ENCODE measurements at places on chromosomes 4 and X. TPM values are rescaled to one million over a fixed set of nuclear protein-coding genes. Genes with fewer than 3 reads are reported as not detected.

The ZFP92 gene
- 0.26 TPM for total RNA-seq

- no peaks in the 10 kb centered on the region for H3K27me3 ChIP-seq
- H3K4me1 ChIP-seq, result no peaks in the 10 kb centered on the region
- no peak overlapping the region for H3K27ac ChIP-seq
- H3K36me3 ChIP-seq, result no peaks in the 10 kb centered on the region
- no peak for DNase-seq
Measured at GRCh38 chr4:83297548-83298260, 13.1 kb upstream of the COQ2 start.

DNA sequence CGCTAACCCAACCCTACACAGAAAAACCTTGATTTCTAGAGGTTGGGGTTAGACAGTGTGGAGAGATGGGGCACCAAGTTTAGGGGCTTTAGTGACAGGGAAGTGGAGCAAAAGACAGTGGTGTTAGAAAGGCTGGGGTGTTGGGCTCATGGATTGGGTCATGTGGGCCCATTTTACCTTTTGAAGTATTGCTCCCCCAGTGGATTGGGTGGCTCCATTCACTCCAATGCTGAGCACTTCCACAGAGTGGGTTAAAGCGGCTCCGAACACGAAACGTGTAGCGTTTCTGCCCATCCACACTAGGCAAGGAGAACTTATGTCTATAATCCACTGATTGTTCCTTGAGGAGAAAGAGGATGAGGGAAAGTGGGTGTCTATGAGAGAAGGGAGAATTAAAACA, 2.3 kb downstream of the IL2RG start:
- H3K4me1 ChIP-seq, result no peaks in the 10 kb centered on the region
- no peak overlapping the region for H3K4me3 ChIP-seq
- H3K27me3 ChIP-seq, result no peaks in the 10 kb centered on the region
- no peaks in the 10 kb centered on the region for H3K36me3 ChIP-seq

GRCh38 chr4:40369437-40370274, 34.5 kb downstream of the CHRNA9 start:
- no peaks in the 10 kb centered on the region for H3K4me1 ChIP-seq
- no peak overlapping the region for H3K4me3 ChIP-seq
- H3K36me3 ChIP-seq, result no peaks in the 10 kb centered on the region
- DNase-seq, result no peak

DNA sequence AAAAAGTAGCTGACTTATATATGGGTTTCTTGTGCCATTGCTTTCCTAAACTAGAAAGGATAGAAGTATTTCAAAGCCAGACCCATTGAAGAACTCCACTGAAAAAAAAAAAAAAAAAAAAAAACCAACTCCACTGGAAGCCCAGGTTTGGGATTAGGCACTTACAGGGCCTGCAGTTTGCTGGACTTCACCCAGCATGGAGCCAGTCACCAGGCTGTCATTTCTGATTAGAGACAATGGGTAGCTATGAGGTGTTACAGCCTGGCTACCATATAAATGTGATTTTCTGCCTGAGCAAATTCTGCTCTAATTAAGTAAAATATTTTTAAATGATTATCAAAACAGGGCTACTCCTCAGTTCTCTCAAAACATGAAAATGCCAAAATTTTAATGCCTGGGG, 49.5 kb downstream of the HS6ST2 start:
- H3K36me3 ChIP-seq, result no peaks in the 10 kb centered on the region
- no peak overlapping the region for H3K4me3 ChIP-seq
- H3K4me1 ChIP-seq, result no peaks in the 10 kb centered on the region
- H3K27me3 ChIP-seq, result no peaks in the 10 kb centered on the region
- H3K27ac ChIP-seq, result no peak overlapping the region

The DGKK gene
- total RNA-seq, result 0.35 TPM

DNA sequence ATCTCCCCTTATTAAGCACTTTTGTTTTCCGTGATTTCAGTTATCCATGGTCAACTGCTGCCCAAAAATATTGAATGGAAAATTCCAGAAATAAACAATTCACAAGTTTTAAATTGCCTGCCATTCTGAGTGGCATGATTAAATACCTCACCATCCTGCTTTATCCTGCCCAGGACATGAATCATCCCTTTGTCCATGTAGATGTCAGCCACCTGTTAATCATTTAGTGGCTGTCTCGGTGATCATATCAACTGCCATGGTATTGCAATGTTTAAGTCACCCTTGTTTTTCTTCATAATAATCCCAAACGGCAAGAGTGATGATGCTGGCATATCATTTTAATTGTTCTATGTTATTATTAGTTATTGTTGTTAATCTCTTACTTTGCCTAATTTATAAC, 79.8 kb upstream of the LHFPL1 start:
- no peaks in the 10 kb centered on the region for H3K4me1 ChIP-seq
- no peaks in the 10 kb centered on the region for H3K36me3 ChIP-seq
- no peak overlapping the region for H3K27ac ChIP-seq
- DNase-seq, result no peak
- H3K27me3 ChIP-seq, result no peaks in the 10 kb centered on the region
